Putamen (tissue), 1 donor: ENCODE measurements at places on chromosomes 6 and 20.

GRCh38 chr6:157054531-157054979 lies 268.8 kb downstream of the TMEM242 start:
- no peak for DNase-seq

DNA sequence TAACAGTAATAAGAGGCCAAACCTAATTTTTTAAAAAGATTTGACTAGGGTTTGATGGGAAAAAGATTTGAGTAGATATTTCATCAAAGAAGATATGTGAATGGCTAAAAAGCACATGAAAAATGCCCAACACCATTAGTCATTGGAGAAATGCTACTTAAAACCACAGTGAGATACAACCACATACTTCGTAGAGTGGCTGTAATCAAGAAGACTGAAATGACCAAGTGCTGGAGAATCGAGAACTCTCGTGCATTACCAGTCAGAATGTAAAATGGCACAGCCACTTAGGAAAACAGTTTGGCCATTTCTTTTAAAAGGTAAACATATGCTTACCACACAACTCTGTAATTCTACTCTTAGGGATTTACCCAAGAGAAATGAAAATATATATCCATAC lies 175.5 kb downstream of the EYA2 start:
- no peak for DNase-seq

GRCh38 chr6:161054876-161055275 lies 63.3 kb downstream of the MAP3K4 start:
- no peak for DNase-seq

DNA sequence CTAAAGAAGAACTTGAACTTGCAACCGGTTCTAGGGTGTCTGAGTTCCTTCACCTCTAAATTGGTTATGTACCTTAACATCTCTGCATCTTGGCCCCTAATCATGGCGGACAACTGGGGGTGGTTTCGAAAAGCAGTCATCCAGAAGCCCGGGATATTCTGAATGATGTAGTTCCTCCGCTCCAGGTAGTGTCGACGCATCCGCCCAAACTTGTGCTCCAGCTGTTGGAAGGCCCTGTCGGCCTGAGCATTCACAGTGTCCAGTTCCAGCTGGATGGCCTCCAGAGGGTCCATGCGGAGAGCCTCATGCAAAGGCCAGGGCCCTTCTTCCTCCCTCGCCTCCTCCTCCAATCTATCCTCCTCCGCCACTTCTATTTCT lies 887 bp downstream of the TSPYL1 start:
- no peak for DNase-seq

GRCh38 chr6:14910692-14911547 lies 334.9 kb upstream of the JARID2 start:
- no peak for DNase-seq

DNA sequence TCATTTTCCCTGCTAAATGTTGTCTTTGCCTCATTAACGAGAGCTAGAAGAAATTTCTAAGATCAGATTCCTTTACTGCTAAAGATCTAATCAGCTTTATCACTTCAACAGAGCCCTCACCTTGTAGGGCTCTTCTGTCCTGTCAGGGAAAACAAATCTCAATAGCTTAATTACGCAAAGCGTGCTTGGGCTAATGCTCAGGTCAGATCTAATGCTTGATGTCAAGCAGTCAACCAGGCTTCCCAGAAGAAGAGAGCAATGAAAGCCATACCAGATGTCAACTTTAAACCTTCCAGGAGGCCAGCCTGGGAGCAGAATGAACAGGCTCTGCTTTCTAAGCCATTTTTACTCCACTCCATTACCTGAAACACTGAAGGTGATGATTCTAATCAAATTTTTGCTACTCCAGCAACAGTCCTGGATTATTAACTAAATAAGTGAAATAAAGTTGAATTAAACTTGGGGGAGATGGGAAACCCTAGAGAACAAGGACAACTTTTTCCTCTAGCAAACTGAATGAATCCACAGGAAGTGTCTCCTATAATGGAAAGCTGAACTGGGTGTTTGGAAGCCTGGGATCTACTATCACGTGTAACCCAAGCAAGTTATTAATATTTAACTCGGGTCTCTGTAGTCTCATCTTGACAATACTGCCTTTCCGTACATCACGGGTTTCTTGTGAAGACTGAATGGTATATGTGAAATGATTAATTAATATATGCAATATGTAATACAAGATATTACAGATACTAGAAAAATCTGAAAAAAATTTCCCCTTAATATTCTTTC lies 273.7 kb downstream of the PTPRK start:
- no peak for DNase-seq

GRCh38 chr20:4383961-4384360 lies 337.7 kb upstream of the PRND start:
- no peak for DNase-seq

GRCh38 chr6:168640181-168640580 lies 199.2 kb downstream of the SMOC2 start:
- no peak for DNase-seq

- DNase-seq = no peak
Measured at GRCh38 chr20:35199740-35200139, 26.8 kb upstream of the MMP24 start.

DNA sequence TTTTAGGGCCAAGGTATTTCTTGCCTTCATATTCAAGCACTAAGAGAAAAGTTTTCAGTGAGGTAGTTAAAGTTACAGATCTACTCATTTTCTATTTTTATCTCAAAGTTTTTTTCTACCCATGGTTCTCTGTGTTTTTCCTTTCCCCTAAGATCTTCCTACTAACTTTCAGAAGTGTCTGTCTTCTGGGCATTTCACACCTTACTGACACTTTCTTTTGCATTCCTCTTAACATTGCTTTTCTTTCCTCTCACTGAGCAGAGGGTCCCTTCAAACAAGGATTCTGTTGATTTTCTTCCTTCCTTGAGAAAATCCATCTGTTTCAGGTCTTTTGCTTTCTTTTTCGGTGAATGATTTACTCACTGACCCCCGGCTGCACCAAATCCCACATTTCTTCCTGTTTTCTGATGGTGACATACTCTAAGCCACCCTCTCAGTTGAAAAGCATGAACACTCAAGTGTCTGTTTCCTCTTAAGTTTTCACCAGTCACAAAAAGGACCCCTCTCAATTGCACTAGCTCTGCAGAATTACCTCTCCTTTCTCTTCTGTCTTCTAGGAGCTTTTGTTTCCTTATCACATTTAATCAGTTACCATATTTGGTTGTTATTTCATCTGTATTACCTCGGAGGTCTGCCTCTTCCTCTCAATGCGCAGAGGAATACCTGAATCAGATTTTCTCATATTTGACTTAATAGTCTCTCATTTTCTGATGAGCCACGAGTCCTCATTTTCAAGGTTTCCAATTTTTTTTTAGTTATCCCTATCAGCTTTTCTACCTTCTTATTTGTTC lies 73.5 kb upstream of the RNF217 start:
- DNase-seq = no peak

DNA sequence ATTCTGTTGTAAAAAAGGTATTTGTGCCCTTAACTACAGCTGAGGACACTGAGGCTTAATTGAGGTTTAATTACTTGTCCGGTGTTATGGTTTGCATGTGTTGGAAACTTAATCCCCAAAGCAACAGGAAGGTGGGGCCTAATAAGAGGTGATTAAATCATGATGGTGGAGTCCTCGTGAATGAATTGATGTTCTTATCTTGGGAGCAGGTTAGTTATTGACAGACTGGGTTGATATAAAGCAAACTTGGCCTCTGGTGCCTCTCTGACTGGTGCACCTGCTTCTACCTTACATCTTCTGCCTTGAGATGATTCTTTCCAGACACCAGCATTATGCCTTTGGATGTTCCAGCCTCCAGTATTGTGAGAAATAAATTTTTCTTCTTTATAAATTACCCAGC lies 306.5 kb upstream of the HS3ST5 start:
- no peak for DNase-seq

DNA sequence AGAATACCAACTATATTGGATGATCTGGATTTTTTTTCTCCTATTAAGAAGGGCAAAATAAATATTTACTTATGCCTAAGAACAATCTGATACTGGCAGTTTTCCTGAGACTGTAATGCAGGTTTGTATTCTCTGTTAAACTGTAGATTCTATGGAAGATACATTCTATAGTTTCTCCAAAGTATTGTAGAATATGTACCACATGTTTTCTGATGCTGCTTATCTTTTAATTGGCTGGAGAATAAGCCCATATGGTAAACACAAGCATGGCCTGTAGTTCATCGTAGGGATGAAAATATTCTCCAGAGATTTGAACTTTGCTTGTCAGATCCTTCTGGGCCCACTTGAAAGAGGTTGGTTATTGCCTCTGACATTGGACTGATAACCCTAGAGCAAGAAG lies 99.1 kb downstream of the CENPW start:
- no peak for DNase-seq

DNA sequence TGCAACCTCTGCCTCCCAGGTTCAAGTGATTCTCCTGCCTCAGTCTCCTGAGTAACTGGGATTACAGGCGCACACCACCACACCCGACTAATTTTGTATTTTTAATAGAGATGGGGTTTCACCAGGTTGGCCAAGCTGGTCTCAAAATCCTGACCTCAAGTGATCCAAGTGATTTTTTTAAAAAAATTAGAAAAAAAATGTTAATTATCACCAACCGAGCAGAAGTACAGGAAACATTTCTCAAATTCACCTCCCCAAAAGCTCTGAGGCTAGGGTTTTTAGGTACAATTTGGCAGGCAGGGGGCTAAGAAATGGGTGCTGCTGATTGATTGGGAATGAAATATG lies 14.9 kb upstream of the SLC22A16 start:
- no peak for DNase-seq

DNA sequence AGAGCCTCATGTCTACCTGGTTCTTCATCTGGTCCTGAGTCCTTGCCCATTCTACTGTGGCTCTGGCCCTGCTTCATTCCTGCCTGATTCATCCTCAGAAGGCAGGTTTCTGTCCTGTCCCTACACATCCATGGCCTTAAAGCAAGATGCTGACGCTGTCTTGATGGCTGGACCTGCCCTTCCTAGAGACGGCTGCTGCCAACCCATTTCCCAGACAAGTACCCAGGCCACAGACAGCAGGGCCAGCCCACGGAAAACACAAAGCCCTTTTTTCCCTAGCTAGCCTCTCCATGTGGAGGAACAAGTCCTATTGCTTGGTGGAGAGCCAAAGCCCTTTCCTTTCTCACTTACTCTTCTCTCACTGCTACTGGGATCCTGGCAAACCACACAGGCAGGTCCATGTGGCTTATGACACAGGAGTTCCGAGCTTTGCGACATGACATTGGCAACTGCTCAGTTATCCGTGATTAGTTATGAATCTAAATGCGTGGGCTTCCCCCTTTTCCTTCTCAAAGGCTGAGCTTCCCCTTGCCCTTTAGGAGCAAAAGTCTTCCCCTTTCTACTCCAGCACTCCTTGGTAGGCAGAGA lies 72.9 kb downstream of the SLC22A3 start:
- no peak for DNase-seq

DNA sequence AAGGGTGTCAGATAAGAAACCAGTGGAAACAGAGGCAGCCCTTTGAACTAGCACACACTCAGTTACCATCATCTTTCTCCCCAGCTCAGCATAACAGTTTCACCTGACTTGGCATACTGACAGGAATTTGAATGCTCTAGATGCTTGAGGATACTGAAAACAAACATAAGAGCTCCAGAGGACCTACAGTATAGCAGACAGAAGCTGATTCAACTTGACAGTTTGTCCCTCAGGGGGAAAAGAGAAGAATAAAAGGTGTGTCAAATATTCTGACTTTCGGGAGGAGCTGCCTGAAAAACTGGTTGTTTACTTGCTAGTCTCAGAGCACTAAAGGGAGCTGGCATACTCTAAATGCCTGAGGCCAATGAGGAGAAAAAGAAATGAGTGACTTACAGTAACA lies 35.1 kb downstream of the EYS start:
- DNase-seq = no peak

- DNase-seq = no peak
Measured at GRCh38 chr20:36784900-36785299, 11.3 kb upstream of the DSN1 start.

DNA sequence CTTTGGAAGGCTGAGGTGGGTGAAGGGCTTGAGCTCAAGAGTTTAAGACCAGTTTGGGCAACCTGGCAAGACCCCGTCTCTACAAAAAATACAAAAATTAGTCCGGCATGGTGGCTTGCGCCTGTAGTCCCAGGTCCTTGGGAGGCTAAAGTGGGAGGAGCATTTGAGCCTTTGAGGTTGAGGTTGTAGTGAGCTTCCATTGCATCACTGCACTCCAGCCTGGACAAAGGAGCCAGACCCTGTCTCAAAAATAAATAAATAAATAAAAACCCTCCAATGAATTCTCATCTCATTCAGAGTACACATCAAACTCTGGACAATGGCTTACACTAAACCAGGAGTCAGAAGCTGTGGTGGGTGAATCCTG lies 31.8 kb downstream of the B4GALT5 start:
- no peak for DNase-seq

- DNase-seq = no peak
Measured at GRCh38 chr6:32623693-32624092, 13.5 kb upstream of the HLA-DQA1 start.

DNA sequence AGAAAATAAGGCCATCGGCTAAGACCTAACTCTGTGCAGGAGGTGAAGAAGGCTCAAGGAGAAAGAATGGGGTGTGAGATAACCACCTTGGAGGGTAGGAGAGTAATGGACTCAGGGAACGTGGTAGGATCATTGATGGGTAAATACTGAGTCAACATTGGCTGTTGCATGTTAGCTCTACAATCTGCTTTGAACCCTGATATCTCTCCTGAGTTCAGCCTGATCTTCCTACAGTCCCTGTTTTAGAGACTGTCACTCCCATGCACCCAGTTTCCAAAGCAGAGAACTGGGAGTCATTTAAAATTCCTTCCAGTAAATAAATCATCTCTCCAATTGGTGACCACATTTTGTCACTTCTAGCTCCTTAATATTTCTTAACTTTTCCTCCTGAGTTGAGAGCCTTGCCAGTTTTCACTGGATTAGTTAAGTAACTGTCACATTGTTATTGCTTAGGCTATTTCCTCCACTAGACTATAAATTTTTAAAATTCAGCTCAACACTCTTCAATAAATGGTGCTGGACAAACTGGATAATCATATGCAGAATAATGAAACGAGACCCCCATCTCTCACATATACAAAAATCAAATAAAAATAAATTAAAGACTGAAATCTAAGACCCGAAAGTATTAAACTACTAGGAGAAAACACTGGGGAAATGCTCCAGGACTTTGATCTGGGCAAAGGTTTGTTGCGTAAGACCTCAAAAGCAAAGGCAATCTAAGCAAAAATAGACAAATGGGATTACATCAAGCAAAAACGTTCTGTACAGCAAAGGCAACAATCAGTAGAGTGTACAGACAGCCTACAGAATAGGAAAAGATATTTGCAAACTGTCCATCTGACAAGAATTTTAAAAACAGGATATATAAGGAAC lies 138.9 kb upstream of the TMEM170B start:
- no peak for DNase-seq
